ENCODE measurements at places on chromosomes 4 and X.

GRCh38 chr4:147822128-147822527 is 90.2 kb downstream of the ARHGAP10 start:
- DNase-seq, result no peak

DNA sequence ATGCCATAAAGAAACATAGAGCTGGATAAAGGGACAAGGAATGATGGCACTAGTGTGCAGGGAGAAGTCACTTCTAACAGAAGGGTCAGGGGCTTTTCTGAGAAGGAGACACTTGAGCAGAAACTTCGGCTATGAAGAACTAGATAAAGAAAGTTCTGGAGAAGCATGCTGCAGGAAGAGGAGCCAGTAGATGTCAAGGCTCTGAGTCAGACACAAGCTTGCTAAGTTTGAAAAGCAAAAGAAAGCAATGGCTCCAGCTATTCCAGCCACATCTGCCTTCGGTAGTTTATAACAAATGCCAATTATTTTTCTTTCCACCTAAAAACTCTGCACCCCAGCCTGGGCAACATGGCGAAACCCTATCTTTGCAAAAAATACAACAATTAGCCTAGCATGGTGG is 7.5 kb downstream of the NUDT6 start:
- no peak for DNase-seq

- no peak for DNase-seq
Measured at GRCh38 chrX:125205133-125205917, 114.3 kb upstream of the TEX13C start.

DNA sequence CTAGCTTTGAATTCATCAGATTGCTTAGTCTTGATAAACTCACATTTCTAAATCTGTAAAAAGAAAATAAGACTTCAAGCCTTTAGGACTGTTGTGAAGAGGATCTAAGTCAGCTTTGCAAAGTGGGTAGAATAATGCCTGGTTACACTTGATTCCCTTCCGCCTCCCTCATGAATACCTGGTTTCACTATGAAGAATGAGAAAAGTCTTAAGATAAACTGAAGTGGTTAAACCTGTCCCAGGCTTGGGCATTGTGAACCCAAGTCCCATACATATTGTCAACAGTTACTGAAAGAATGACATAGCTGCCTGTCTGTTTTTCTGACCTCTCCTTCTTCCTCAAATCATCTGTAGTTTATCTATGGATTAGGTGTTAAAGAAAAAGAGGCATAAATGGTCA is 16.7 kb upstream of the GBA3 start:
- DNase-seq, result no peak

- no peak for DNase-seq
Measured at GRCh38 chr4:88879991-88880390, 177.0 kb downstream of the FAM13A start.

GRCh38 chrX:153303276-153304262 is 18.0 kb downstream of the PNMA6F start:
- DNase-seq, result no peak

DNA sequence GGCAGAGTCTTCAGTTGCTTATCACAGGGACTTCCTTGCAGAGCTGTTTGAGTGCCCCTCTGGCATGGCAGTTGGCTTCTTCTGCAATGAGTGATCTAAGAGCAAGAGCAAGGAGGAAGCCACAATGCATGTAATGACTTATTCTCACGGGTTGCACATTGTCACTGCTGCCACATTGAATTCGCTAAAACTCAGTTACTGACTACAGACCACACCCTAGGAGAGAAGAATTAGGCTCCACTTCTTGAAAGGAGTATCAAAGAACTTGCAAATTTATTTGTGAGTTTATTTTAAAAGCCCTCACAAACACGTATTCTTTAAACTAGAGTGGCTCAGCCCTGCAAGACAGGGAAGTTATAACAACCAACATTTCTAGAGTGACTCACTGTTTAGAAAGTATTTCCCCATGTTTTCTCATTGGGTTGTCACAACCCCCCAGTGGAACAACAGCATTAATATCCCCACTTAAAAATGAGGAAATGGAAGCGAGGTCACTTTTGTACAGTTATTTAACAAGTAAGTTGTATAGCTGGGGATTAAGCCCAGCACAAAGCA is 32.4 kb upstream of the RBPJ start:
- DNase-seq, result no peak

DNA sequence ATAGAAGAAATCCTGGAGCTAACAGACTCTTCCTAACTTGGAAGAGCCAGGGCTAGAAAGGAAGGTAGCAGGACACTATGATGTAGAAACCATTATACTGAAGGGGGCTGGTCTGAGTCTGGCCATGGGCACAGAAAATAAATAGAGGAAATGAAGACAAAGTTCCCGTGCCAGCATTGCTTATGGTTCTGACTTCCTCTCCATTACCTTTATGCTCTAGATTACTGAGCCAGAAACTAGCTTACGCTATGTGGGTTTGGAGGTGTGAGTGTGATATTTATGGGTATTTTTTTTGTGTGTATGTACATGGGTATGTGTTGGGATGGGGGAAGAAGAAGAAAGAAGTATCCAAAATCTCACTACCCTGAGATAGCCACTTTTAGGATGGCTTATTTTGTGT is 148.3 kb downstream of the GLUD2 start:
- DNase-seq, result no peak

- no peak for DNase-seq
Measured at GRCh38 chr4:54526560-54526959, 131.2 kb upstream of the KIT start.

GRCh38 chr4:3530663-3531254 is 1.5 kb downstream of the LRPAP1 start:
- no peak for DNase-seq

DNA sequence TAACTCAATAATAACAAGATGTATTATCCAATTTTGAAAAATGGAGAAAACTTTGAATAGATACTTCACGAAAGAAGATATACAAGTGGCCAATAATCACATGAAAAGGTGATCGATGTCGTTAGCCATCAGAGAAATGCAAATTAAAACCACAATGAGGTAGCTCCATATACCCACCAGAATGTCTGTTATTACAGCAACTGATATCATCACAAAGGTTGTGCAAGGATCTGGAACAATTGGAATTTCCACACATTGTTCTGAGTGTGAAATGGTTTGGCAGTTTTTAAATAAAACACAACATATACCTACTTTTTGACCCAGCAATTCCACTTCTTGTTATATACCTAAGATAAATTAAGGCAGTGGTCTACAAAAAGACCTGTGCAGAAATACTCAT is 71.7 kb downstream of the IRS4 start:
- DNase-seq, result no peak

DNA sequence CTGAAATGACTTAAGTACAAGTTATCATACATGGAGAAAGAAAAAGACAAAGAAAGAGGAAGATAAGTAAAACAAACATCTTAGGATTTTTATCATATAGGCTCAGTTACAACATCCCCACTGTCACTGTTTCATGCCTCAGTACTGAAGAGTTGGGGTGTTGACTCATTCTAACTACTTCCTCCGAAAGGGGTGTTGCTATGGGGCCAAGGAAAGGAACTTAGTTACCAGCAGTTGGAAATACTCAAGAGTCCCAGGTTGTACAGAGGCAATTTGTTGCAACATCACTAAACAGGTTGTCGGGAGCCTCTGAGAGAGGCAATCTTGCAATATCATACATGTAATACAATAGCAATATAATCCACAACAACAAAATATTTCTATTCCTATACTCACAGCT is 1264.7 kb downstream of the PCDH7 start:
- DNase-seq, result no peak

DNA sequence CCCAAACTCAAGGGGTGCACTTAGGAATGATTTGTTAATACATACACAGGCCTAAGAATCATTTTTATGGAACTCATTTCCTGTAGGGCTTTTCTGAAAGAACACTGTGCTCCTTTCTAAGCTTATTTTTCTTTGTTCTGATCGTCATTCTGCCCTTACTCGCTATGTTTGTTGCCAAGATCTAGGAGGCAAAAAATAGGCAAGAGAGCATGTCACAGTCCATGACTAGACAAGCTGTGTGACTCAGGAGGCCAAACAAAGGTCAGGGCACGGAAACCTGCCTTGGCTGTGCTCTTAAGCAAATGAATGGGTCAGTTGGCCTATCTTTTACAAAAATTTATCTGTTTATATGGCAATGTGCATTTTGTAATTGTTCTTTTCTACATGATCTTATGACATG is 42.5 kb upstream of the C1GALT1C1 start:
- DNase-seq, result no peak

- DNase-seq, result no peak
Measured at GRCh38 chr4:24105327-24106038, 215.6 kb upstream of the PPARGC1A start.

GRCh38 chr4:52096048-52096447 is 44.9 kb downstream of the SPATA18 start:
- no peak for DNase-seq

GRCh38 chrX:68870357-68870756 is 41.5 kb downstream of the EFNB1 start:
- no peak for DNase-seq

DNA sequence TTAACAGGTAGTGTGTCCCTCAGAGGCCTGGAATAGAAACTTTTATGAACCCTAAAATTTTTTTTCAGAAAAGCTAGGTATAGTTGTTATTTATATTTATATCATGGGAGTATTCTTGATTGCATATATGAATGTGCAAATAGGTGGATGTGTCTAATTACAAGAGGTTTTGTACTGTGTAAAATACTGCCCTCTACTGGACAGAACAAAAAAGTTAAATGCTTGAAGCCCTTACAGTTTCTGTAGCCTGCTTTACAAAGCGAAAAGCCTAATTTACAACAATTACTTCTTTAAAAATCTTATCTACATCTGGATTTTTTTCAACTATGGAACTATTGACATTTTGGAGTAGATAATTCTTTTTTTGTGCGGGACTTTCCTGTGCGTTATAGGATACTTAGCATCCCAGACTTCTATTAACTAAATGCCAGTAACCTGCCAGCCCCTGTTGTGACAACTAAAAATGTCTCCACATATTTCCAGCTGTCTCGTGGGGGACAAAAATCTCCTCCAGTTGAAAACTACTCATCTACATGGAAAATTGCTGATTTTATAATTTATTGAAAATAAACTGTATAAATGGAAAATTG is 35.1 kb downstream of the ENPEP start:
- DNase-seq, result no peak

DNA sequence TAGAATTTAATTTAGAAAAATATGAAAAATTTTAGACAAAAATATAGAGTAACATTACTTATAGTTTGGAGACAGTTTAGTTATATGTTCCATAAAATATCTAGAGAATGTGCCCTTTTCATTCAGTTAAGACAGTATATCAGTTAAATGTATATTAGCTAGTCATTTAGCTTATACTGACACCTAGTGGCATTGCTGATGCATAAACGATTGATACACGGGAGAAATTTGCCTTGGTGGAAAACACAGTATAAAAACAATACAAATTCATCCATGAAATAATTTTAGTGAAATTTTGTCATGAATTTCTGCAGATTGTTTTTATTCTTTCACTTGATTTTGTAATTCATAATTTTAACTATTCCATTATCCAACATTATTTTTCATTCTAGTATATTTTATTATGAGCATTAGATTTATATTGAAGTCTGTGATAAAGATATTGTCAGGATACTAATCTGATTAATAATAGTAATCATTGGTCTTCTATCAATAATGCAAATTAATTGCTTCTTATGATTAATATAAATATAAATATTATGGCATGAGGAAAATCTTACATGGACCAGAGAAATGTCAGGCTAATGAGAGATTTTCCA is 219.0 kb downstream of the TLL1 start:
- DNase-seq, result no peak

DNA sequence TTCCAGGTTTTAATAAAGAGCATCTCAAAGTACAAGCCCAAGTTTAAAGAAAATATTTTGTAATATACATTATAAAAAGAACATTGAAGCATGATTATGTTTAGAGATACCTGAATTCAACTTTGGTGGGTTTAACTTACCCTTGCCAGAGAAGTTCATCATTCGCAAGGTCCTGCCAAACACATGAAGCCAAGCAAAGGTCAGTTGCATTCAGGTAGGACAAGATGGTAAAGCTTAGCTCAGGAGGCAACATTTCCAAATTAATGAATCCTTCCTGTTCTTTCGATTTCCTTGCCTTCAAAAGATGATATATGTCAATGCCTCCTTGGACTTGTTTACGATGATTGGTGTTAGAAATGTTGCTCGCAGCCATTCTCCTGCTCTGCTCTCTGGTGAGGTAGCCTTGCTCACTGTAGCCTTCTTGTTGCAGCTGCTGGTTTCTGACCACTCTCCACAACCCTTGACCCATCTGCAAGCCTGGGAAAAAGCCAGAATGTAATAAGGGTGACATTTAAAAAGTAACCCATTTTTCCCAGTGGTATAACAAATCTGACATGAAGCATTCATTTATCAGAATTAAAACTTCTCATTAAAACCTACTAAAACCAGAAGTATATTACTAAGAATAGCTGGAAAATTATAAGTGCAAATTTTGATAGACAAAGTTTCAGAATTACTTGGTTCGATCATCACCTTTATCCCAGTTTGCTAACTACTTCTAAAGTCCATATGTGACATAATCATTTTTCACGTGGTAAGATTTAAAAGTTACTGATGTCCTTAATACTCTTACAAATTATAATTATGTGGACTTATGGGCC is 20.6 kb downstream of the FBXO8 start:
- no peak for DNase-seq

- DNase-seq, result no peak
Measured at GRCh38 chr4:89751416-89751815, 85.5 kb downstream of the SNCA start.

GRCh38 chr4:108270466-108271450 is 102.0 kb upstream of the LEF1 start:
- no peak for DNase-seq

DNA sequence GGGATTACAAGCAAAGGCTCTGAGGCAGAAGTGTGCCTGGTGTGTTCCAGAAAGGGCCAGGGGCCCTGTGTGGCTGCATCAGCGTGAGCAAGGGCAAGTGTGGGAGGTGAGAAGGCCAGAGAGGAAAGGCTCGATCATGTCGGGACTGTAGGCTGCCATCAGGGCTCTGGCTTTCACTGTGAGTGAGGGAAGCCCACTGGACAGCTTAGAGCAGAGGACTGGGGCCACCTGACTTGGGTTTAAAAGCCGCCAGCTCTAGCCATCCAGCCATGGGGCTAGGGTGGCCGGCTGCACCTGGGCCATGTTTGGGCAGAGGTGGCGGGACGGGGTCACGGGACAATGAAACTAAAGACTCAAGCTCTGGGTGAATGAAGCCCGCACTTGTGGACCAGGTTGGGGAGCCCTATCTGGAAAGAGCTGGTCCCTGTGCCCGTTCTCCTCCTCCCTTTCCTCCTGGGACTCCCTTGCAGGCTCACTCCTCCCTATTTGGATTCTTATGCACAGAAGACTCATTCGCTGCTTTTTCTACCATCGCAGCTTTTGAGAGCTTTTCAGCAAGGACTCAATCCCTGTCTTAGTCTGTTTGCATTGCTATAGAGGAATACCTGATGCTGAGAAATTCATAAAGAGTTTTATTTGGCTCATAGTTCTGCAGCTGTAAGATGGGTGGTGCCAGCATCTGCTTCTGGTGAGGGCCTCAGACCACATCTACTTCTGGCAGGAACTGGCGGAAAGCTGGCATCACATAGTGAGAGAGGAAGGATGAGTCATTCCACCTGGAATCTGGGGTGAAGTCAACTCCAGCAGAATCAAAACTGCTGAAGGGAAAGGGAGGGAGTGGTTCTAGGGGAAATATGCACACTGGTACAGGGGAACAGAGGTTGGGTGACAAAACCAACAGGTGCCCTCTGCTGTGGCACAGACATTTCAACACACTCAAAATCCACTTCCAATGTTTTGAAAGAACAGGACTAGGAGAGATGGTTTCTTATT is 15.3 kb downstream of the CTAG1B start:
- no peak for DNase-seq

- no peak for DNase-seq
Measured at GRCh38 chr4:137861682-137862081, 329.4 kb upstream of the PCDH18 start.
